ENCODE measurements at places on chromosomes 1 and 21.

GRCh38 chr1:162697140-162697895 is 65.1 kb downstream of the DDR2 start:
- DNase-seq: no peak

DNA sequence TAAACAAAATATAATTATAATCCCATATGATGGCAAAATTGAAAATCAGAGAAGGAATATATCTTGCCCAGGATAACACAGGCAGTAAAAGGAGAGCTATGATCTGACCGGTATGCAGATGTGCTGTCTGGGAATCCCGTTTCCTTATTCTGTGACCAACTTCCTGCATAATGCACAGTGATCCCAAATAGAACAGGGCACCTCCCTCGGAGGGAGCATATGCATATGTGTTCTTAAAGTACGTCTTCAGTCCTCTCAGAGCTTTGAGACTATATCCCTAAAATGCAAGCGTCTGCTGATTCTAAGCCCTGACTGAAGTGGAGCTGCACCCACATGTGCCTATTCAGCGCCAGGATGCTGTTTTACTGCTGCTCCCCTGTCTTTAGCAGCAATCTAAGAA is 366.1 kb upstream of the PTBP2 start:
- no peak for DNase-seq

DNA sequence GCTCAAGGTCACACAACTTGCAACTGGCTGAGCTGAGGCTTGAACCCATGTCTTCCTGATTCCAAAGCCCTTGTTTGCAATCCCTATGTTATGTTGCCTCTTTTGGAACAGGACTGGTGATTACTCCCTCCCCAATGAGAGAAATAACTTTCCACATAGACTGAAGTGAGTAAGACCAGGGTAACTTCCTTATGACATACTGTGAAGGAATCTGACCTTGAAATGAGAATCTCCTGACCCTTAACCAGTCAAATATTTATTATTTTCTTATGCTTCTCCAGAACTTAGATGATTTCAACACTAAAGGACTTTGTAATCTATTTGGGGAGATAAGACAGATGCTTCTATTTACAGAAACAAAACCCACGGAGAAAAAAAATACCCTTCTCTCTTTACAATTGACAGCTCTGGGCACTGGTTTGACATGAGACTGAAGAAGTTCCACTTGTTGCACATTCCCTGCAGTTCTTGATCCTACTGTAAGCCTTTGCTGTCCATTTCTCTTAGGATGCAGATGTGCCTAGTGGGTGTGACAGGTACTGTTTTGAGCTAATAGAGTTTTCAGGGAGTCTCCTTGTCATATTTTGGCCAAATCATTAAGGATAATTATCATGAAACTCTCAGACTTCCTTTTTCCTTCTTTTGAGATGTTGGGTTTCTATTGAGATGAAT is 3.9 kb upstream of the RPTN start:
- no peak for DNase-seq

- DNase-seq: no peak
Observed at GRCh38 chr1:198612471-198613260, 26.2 kb upstream of the PTPRC start.

DNA sequence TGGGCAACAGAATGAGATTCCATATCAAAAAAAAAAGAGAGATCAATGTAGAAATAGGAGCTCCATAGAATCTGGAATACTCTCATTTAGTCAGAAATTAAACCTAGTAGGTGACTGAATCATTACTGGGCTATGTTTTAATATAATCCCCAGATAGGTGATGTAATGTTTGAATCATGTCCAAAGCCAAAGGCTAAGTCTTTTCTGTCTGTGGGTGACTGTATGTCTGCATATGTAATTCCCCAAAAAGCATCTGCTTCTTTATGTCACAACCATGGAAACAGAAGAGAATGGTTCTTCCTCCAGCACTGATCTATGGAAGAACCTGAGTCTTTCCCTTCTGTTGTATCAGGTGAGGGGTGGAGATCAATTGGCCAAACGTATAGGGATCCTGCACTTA is 5.8 kb downstream of the LAMC2 start:
- no peak for DNase-seq

GRCh38 chr21:29808153-29808552 is 131.6 kb downstream of the GRIK1 start:
- no peak for DNase-seq

DNA sequence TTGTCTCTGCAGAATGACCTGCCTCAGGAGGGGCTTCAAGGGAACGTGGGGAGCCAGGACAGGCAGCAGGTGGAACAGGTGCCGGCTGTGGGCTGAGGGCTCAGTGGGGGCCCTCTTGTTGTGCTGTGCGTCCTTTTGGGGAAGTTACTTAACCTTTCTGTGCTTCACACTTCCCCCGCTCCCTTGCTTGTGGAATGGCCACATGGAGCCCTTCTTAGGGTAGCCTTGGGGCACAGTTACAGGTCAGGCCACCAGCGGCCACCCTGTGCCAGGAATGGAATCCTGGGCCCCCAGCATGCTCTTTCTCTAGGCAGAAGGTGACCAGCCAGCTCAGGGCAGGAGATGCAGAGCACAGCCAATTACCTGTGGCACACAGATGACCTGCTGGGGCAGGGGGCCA is 2.6 kb downstream of the IKBKE start:
- DNase-seq: no peak

GRCh38 chr1:27570356-27570755 is 33.6 kb downstream of the AHDC1 start:
- DNase-seq: no peak

GRCh38 chr21:16538405-16538804 is 808.6 kb downstream of the USP25 start:
- DNase-seq: no peak

DNA sequence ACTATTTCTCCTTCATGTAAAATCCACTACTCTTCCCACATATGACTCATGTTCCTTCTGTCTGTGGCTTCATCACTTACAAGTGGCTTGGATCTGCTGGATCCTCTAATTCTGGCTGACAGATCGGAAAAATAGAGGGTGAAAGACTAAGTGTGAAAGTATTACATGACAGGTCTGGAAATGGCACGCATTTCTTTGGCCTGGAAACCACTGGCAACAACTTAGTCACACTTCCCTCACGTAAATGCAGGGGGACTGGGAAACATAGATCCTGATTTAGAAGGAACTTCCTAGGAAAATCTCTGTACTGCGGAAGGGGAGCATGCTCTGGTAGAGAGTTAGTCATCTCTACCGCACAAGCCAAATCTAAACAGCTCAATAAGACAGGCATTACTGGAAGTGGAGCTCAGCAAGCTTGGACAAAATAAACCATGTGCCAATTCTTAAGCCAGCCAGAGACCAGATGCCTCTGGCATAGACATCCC is 305.4 kb upstream of the PTBP2 start:
- no peak for DNase-seq

- no peak for DNase-seq
Observed at GRCh38 chr1:24293392-24294227, 25.5 kb upstream of the GRHL3 start.

- DNase-seq: no peak
Observed at GRCh38 chr1:62013264-62013663, 181.4 kb upstream of the L1TD1 start.

DNA sequence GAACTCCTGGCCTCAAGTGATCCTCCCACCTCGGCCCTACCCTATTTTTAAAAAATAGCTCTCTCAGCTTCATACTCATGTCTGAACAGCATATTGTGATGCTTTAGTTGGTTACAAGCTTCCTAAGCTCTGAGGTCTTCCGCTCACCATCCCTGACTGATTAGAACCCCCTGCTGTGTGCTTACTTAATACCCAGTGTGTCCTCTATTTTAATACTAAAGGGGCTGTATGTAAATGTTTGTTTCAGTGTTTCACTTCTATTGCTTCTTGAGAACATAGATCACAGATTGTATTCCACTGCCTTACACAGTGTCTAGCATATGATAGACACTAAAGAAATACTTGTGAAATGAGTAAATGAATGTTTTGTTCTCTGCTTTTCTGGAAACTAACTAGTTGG is 29.8 kb downstream of the ZYG11B start:
- DNase-seq: no peak

DNA sequence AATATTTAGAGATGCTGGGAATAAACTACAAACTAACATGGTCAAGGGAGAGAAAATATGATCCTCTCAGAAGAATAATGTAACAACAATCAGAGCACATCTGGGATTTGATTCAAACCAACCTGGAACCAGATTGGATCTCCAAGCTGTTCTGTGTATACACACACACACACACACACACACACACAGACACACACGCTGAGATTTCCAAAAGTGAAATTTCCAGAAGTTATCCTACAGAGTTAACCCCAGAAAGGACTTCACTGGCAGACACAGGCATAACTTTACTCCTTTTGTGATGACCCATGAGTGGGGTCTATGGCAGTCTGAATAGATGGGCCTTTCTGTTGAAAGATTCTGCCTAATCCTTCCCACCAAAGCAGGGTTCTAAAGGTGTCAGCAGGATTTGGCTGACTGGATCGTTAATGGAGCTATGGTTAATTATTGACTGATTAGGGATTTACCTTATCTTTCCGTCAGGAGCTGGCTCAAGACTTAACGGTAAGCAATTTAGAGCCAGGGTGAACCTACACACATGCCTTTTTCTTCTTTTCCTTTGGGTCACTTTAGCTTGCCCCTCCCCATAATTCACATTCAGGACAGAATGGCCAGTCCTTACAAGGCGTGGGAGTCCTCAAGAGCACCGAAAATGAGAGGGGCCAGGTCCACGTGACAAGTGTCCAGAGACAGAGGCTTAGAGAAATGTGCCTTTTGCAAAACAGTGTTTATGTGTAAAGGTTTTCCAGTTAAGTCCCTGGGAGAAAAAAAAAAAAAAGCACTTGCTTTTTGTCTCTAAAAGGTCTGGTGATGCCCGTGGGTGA is 10.9 kb upstream of the PROX1 start:
- DNase-seq: no peak

- no peak for DNase-seq
Observed at GRCh38 chr1:107277022-107277421, 136.2 kb downstream of the NTNG1 start.
